ENCODE measurements at places on chromosomes 12 and 14.

DNA sequence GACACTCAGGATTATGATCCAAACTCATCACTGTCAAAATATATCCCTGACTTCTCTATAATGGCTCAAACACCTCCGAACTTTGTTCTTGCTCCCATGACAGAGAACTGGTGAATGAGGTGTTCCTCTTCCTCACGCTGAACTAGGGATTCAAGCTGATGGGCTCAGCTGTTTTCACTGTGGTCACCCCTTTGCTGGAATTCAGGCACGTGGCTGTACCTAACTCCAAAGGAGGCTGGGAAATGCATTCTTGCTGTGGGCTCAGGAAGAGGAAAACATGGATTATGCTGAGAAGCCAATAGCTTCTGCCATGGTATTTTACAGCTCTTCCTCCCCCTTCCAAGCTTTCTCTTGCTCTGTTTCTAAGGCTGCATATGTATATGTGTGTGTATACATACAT, 43.9 kb downstream of the STXBP6 start:
- DNase-seq, result no peak

- DNase-seq, result no peak
Observed at GRCh38 chr14:67675219-67675582, 769 bp upstream of the VTI1B start.

- no peak for DNase-seq
Observed at GRCh38 chr14:68628605-68629310, 164.1 kb downstream of the ZFP36L1 start.

DNA sequence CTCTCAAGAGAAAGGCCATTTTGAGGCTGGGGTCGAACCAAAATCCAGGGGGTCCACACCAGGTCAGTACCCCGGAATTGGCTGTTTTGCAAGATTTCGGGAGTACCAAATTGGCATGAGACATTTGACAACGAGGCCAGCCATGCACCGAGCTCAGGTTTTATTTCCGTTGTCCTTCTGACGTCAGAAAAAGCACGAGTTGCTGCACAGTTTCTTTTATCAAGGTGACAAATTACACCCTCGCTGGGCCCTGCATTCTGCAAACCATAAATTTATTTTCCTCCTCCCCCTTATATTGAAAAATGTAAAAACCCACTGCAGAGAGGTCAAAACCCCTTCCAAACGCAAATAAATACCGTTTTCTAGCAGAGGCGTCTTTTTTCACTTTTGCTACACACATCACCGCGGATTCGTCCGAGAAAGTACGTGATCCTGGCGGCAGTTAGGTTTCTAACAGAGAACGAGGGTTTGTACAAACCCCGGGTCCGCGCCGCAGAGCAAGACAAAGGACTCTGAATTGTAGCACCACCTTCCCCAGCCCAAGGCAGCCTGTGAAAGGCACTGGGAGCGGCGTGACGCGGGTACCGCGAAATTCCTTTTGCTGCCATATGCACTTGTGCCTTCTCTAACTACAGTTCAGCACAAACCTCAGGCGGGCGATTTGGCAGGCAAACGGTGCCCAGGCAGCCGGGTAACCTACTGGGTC, 1.8 kb downstream of the SLC38A1 start:
- DNase-seq, result no peak

DNA sequence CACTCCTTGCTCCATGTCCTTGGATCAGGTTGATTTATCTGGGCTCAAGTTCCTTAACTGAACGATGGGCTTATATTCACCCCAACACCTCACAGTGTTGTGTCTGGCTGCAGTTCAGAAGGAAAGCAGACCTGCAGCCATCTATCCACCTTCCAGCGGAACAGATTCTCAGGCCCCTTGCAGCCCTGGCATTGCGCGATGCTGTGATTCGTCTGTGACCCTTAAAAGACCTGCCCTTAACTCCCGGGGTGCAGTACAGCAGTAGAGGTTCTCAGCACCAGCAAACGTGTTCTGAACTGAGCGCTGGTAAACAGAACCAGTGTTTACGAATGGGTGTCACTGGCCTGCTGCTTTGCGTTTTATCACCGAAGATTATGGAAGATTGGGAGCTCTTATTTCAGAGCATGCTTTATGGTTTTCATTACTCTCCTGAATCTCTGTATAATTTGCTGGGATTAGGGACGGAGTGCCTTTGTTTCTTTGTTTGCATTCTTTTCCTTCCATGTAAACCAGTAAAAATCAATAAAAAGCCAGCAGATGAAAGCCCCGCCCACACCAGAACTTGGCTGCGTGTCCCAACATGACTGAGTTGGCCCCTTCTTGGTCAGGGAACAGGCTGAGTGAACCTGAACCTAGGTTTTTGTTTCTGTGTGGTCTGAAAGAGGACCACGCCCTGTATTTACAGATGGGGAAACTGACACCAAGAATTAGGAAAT, 286.7 kb upstream of the CRY1 start:
- DNase-seq, result no peak

GRCh38 chr14:55136885-55137786, 8.1 kb downstream of the LGALS3 start:
- no peak for DNase-seq

Data from iPS DF 6.9 (cell line).